OCI-M1 (cell line): ENCODE measurements at places on chromosomes 5 and 9.

- DNase-seq, result no peak
Observed at GRCh38 chr9:2740616-2741015, 23.3 kb downstream of the KCNV2 start.

GRCh38 chr5:150293091-150293941 is 3.7 kb upstream of the CAMK2A start:
- peak; percentile 70 for DNase-seq

- no peak for DNase-seq
Observed at GRCh38 chr9:109331353-109331752, 10.5 kb upstream of the EPB41L4B start.

- peak; percentile 72 for DNase-seq
Observed at GRCh38 chr9:93093127-93093876, 2.7 kb upstream of the CARD19 start.

- no peak for DNase-seq
Observed at GRCh38 chr9:93869863-93870262, 85.3 kb downstream of the BARX1 start.

GRCh38 chr5:90877049-90877448 is 318.5 kb downstream of the ADGRV1 start:
- no peak for DNase-seq

DNA sequence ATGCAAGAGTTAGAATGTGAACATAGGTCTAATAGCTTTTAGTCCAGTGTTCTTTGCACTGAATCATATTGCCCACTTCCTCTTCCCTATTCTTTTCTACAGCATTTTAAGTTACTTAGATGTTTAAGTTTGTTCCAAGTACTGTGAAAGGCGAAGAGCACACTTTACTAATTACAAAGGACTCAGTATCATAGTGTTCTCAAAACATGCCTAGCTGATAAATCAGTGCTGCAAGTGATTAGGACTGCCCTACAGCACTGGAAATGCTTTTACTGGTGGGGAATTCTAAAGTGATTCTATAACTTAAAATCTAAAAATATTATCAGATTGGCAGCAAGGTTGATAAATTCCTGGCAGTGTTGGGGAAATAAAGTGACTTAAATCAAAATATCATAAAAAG is 177.9 kb upstream of the KCNN2 start:
- no peak for DNase-seq

GRCh38 chr5:72204946-72205345 is 97.7 kb downstream of the MAP1B start:
- DNase-seq, result no peak
